ENCODE measurements at places on chromosomes 13 and 19.

DNA sequence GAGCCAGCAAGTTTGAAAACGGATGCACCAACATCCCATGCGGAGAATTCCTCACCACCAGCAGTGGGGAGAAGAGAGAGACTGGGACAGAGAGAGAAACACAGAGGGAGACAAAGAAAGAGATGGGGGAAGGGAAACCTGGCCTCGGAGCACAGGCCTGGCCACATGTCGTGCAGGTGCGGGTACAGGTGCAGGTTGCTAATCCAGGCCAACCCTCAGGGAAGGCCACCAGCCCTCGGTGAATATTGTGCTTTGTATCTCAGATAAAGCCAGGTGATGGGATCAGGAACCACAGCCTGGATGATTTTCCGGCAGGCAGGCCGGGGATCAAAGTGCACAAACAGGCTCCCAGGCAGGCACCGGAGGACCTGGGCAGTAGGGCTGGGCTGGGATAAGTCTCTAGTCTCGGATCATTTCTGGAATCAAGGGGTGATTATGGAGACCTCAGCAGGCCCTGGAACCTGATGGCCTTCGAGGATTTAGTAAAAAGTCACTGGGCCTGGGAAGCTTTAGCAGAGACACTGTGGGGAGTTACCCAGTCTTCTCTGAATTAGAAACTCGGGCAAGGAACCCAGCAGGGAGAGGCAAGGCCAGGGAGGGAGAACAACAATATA, 3.7 kb downstream of the GAS6 start:
- no peak for DNase-seq

DNA sequence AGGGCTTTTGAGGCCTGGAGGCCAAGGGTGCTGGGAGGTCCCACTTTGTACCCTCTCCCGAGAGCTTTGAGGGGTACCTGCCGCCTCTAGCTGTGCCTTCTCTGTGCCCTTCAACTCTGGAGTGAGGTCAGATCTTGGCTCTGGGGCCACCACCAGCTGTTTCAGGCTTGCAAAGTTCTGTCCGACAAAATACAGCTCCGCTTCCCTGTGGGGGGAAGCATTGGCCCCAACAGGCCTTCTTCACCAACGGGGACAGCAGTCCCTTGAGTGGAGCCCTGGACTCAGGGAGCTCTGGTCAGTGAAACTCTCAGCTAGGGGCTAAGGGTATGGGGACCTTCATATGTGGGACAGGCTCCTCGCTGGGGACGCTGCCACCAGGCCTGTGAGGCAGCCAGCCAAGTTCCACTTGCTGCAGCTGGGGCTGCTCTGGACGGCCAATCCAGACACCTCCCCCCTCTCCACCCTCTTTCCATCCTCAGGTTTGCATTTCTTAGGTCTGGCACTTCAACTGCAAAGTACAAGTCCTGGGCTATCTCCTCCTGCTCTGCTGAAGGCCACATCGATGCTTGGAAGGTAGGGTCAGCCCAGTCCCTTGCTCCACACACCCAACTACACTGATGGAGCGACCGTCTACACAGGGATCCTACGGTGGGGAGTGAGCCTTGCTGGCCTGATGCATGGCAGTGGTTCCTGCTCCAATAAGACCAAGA, 46.8 kb downstream of the C13orf46 start:
- DNase-seq = no peak

DNA sequence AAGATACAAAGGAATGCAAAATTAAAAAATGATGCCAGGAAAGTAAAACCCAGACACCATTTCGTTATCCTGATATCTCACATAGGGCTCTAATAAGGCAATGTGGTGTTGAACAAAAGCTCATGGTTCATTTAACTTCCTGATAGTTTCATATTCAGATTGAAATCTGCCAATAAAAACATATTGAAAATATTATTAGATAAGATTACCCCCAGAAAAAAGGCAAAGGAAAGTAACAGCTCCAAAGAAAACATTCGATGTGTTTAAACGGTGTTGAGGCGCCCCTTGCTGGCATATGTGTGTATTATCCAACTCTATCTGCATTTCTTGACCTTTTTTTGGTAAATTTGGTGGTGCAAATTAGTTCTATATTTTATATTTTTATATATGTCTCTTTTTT, 75.9 kb downstream of the ESD start:
- DNase-seq = peak; percentile 32

DNA sequence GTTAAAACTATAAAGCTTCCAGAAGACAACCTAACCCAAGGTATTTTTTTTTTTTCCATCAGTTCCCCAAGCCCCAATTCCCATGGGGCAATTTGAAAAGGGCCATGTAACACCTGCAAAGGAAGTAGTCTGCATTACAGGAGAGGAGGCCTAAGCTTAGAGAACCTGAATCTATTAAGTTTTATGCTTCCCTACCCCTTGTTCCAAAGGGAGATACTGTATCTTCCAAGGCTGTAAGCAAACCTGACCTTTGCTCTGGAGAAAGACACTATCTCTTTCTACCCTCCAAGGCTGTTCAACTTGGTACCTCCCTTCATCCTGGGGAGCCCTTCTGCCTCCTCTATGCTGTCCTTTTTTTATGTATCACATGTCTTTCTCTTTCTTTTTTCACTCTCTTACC, 15.0 kb downstream of the KATNAL1 start:
- DNase-seq = no peak

GRCh38 chr13:92966900-92967299, 259.7 kb upstream of the GPC6 start:
- DNase-seq = no peak

- no peak for DNase-seq
Observed at GRCh38 chr19:55111238-55111831, 6.1 kb downstream of the PPP1R12C start.

GRCh38 chr13:30796631-30797601, 61.6 kb downstream of the ALOX5AP start:
- DNase-seq = peak; percentile 27

GRCh38 chr19:32404933-32405430, 588 bp upstream of the DPY19L3 start:
- peak; percentile 22 for DNase-seq

DNA sequence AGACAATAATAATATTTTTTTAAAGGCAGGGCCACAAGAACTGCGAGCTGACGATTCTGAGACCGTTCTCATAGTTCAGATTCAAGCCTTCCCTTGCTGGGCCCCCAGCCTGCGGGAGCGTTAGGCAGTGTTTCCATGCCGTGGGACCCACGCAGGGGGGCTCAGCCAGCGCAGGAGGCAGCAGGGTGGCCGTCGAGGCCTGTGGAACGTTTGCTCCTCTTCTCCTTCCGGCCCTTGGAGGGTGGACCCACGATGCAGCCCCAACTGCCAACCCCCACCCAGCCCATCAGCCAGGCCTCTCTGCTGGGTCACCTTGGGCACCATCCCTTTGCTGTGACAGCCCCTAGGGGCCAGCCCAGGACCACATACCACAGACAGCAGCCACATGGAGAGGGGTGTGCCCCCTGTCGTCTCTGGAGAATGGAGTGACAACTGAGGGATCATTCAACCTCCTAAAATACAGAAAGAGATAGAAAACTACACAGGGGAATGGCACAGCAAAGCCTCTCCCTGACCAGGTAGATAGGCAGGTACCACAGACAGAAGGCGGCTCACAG, 46.8 kb downstream of the PDCD5 start:
- DNase-seq = no peak

DNA sequence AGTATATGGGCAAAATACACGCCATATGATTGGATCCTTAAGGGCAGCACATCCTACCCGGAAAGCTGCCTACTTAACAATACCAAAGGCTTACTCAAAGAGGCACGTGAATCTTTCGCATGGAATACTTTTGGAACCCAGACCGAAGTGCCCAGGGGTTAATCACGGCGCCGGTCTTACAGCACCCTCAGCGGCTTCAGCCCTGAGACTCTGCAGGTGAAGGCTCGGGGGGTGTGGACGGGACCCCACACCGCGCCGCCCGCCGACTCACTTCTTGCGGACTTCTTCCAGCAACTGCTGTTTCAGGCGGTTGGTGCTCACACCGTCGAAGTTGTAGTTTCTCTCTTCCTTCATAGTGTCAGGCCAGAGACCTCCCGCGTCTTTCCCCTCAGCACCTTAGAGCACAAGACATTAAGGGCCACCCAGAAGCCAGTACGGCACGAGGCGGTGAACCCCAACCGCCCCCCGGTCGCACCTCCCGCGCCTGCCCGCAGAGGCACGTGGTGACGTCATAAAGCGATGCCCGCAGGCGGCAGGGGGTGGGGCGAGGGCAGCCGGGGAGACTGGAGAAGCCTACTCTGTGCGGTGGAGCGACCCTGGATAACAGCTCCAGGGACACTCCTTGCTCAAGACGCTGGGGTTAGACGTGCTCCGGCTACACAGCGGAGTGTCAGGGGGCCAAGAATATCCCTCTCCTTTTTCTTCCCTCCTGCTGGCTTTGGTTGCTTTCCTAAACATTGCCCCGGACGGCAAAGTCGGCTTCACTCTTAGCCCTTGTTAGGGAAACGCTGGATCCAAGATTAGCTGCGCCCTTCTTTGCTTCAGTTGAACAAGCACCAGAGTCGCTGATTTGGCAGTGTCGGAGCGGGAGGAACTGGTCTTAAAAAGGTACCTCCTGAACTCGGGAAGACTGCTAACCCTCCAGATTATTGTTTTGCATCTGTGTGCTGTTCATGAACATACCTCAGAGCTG, at the start of gene CCDC169:
TSS of gene CCDC169 (minus strand) at position 449 of the 973 bp plus-strand sequence. CDS start at position 354, 95 bp downstream.
- DNase-seq = peak; percentile 68

- DNase-seq = no peak
Observed at GRCh38 chr13:50320271-50320862, 305.1 kb downstream of the KCNRG start.

DNA sequence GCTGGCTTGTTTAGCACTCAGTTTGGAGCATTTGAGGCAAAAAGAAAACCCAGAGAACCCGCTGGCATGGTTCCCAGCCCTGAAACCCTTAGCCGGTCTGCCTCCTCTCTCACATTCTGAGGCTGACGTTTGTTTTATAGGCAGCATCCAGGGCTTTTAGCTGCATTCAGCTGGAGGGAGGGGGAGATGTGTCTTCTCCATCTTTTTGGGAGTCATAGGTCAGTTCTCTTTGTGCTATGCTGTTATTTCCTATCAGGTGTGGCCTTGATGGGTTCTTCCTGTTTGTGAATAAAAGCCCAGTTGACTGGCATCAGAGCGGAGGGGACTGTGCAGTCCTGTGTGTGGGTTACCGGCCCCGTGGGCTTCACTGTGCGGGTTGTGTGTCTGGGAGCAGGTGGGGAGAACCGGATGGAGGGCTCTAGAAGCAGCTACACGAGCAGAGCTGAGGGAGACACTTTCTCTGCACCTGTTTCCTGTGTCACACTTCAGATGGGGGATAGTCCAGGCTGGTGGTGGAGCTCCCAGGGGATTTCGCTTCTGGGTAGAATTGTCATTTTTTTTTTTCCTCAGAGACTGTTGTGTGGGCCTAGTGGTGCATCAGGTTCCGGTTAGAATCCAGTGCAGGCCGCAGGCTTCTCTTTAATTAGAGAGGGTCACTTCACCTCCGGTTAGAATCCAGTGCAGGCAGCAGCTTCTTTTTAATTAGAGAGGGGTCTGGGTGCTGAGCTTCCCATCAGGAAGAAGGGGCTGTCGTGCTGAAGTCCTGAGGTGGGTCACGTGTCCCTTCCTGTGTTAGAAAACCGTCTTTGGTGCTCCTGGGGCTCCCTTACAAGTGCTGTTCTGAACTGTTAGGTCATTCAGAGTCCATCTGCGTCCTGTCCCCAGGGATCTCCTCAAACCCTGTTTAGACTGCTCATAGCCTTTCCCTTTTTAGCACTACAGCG, 69.6 kb downstream of the ARHGEF7 start:
- peak; percentile 49 for DNase-seq

DNA sequence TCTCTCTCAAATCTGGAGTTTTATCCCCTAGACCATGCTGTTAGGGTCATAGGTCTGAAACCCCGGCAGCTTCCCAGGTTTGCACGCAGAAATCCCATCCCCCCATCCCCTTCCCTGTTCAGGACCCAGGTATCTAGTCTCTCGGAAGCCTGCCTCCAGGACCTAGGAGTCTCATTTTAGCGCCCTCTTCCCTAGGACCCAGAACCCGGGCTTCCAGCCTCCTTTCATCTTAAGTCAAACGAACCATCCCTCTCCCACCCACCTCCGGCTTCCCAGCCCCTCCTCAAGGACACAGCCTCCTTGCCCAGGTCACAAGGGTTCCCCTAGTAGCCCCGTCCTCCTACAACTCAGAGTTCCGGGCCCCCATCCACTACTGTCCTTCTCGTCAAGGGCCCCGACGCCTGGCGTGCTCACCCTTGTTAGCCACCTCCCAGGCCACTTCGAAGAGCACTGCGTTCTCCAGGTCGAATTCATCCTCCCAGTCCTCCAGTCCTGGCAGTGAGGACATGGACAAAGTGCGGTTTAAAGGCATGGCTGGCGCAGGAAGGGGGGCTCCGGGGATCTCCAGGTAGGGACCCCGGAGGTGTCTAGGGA, 431 bp downstream of the GYS1 start:
- no peak for DNase-seq

DNA sequence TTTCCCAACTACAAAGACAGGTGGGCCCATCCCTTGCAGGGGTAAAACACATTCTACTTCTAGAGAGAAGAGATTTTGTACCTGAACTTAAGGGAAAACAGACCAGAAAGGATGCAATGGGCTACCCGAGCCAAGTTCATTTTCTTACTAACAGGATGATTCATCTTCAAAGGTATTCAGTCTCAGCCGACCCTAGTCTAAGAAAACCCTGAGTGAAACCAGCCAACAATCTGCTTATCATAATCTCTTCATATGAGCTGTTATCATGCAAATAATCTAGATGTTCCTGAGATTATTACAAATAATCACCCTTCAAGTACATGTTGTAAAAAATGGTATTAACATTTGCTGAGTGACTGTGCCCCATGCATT, 15.6 kb downstream of the PABPC3 start:
- no peak for DNase-seq

DNA sequence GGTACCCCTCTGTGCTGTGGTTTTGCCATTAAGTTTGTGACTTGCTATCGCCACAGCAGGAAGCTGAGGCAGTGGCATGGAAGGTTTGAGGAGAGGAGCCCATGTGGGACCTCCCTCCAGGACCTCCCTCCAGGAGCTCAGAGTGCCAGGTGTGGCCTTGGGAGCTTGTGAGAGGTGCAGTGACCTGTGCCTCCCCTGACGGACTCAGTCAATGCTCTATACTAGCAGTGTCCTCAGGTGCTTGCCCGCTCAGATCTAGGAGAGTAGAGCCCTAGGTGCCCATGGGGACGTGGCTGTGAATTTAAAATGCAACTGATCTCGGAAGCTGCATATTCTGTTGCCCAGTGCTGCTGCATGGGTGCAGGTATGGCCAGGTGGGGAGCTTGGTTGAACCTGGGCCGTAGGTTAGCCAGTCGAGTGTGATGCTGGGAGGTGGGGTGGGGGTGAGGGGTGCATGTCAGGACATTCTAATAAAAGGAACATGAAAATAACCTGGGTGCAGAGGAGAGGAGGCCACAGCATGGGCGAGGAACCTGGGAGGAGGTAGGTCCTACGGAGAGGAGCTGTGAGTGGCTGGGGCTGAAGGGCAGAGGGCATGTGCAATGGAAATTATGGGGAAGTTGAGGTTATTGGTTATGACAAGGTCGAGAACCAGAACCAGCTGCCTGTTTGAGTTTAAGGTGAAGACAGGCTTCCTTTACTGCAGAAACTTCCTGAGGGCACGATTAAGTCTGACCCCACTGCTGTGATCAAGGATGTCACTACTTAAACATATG, 41.6 kb downstream of the TEX29 start:
- DNase-seq = no peak

- DNase-seq = no peak
Observed at GRCh38 chr19:55068950-55069864, 6.3 kb upstream of the RDH13 start.
